ENCODE measurements at places on chromosomes 1 and 21.

DNA sequence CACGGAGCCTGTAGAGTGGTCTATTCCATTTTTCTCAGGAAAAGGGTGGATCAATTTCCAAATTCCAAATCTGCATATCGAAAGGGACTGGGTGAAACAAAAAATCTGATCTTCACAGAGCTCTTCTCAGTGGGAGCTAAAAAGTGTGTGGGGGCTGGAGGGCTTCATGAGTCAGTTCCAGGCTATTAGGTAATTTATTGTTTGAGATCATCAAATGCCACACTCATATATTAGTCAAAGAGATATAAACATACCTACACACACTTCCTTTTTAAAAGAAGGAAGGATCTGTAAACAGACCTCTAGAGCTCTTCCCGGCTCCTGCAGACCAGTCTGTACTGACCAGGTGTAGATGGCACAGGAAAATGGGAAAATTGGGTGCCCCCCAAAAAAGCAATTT, 175.4 kb downstream of the ZBTB18 start:
- DNase-seq = no peak

DNA sequence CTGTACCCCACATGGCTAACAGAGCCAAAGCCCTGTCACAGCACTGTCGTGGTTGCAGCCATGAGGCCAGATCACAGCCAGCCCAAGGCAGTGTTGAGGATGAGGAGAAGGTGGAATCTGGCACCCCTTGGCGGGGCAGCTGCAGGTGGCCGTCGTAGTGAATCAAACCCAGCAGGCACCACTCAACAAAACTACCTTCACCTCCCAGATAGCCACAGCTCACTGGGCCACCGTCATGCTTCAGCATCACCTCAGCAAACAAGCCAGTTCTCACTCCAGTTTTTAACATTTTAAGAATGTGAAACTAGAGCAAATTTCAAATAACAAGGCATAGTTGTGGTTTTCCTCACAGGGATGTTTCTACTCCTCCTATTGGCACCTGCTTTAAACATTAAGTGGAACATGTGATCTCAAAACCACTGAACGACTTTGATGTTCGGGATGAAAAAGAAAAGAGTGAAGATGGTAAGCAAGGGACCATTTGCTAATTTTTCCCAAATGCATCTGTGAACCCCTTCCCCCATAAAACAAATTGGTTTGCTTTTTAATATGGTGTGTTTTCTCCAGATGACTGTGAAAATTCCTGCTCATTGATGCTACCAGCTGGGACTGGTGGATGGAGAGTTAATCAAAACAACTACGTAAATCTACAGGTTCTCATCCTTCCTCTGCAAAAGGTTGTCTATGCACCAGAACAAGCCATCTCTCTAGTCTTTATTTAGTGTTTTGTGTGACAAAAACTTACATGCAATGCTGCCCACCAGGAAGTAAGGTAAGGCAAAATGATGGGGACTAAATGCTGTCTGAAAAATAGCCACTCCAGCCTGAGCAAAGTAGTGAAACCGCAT, 45.5 kb downstream of the TOR1AIP2 start:
- DNase-seq = peak; percentile 29

- DNase-seq = no peak
Measured at GRCh38 chr1:156463874-156464273, 36.7 kb downstream of the MEF2D start.

- no peak for DNase-seq
Measured at GRCh38 chr21:41751611-41752011, 15.2 kb downstream of the RIPK4 start.

Data from CD4-positive, alpha-beta T cell treated with Interleukin-1 beta for 1 hour (primary cell).